ENCODE measurements at places on chromosomes 7 and 10. TPM values are rescaled to one million over a fixed set of nuclear protein-coding genes. Genes with fewer than 3 reads are reported as not detected.

- no peaks in the 10 kb centered on the region for H3K36me3 ChIP-seq
- H3K4me3 ChIP-seq: no peak overlapping the region
Observed at GRCh38 chr7:55260171-55260570, 105.0 kb upstream of the LANCL2 start.

DNA sequence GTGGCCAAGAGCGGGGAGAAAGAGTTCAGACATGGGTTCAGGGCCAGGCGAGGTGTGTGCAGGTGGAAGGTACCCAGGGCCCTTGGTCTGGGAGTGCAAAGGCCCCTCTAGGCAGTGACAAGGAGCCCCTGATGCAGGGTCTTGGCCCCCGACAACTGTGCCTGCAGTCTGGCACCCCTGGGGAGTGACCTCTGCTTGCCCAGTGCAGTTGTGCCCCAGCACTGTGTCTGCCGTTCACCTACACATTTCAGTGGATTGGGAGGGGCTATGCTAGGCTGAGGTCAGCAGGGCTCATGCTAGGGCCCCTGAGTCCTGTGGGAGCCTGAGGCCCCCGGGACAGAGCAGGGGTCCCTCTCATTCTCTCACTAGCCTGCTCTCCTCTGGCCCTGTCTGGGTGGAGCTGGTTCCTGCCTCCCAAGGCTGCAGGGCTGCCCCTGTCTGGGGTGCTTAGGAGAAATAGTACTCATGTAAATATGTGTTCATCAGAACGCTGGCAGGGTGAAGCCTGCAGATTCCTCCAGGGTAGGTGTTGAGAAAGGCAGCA is 550.4 kb downstream of the TCERG1L start:
- H3K4me1 ChIP-seq: no peaks in the 10 kb centered on the region
- no peak overlapping the region for H3K4me3 ChIP-seq
- no peak overlapping the region for H3K27ac ChIP-seq
- no peaks in the 10 kb centered on the region for H3K36me3 ChIP-seq

GRCh38 chr7:50356212-50356944 is 51.9 kb downstream of the IKZF1 start:
- peak; percentile 71 for DNase-seq
- no peak overlapping the region for H3K27ac ChIP-seq
- H3K4me3 ChIP-seq: no peak overlapping the region
- no peaks in the 10 kb centered on the region for H3K27me3 ChIP-seq
- H3K4me1 ChIP-seq: no peaks in the 10 kb centered on the region

DNA sequence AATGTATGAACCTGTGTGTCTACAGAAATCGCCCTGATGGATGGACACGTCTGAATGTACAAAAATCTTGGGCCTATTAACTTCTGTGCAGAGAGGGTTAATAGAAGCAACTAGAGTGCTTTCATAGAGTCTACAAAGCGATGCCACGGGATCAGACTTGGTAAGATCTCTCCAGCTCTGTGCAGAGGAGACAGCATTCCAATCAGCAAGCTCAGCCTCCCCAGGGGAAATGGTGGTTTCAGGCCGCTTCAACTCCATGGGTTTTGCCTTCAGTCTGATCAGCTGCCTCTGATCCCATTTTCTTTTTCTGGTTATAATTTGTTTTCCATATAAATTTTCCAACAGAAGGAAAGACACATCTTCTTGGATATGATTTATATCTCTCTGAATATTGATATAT is 35.1 kb upstream of the COBL start:
- H3K36me3 ChIP-seq: no peaks in the 10 kb centered on the region
- H3K4me3 ChIP-seq: no peak overlapping the region
- H3K4me1 ChIP-seq: no peaks in the 10 kb centered on the region
- no peak for DNase-seq
- no peaks in the 10 kb centered on the region for H3K27me3 ChIP-seq
- no peak overlapping the region for H3K27ac ChIP-seq

Gene PSMG3
- 34.1 TPM for total RNA-seq

Gene VDAC2
- 14.4 TPM for total RNA-seq

Gene TYW1B
- total RNA-seq: not detected

Gene PRKAR2B
- total RNA-seq: 10.5 TPM

Gene SPDYE6
- not detected for total RNA-seq
